ENCODE measurements at places on chromosomes 7 and 10. TPM values are rescaled to one million over a fixed set of nuclear protein-coding genes. Genes with fewer than 3 reads are reported as not detected.

Gene NEBL
- total RNA-seq = 0.83 TPM

Gene SPDYE5
- 0.16 TPM for total RNA-seq

Gene OR13A1
- total RNA-seq = not detected

Gene PANK1
- total RNA-seq = 6.3 TPM

Gene SFRP5
- not detected for total RNA-seq

DNA sequence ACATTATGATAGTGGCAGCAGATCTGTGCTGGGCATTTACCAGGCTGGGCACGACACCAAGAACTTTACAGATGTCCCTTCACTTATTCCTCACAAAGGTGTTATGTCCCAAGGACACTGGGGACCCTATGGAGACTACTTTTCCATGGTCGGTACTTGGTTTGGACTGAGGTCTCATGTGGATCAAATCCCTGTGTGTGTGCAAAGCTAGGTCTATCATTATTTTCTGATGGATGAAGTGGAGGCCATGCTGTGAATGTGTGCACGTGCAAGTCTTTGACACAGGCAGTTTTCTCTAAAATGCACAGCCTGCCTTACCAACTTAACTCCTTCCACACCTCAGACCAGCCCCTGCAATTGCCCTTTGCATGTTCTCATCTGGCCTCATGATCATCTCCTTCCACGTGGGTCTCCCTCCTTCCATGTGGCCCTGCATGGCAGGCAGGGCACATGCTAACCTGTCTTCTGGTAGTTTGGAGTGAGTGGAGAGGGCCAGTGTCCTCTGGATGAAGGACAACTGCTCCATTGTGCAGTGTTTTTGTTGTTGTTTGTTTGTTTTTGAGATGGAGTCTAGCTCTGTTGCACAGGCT lies 16.0 kb upstream of the ZNF273 start:
- no peaks in the 10 kb centered on the region for H3K36me3 ChIP-seq
- no peak for DNase-seq
- no peaks in the 10 kb centered on the region for H3K4me1 ChIP-seq
- H3K4me3 ChIP-seq = no peak overlapping the region

DNA sequence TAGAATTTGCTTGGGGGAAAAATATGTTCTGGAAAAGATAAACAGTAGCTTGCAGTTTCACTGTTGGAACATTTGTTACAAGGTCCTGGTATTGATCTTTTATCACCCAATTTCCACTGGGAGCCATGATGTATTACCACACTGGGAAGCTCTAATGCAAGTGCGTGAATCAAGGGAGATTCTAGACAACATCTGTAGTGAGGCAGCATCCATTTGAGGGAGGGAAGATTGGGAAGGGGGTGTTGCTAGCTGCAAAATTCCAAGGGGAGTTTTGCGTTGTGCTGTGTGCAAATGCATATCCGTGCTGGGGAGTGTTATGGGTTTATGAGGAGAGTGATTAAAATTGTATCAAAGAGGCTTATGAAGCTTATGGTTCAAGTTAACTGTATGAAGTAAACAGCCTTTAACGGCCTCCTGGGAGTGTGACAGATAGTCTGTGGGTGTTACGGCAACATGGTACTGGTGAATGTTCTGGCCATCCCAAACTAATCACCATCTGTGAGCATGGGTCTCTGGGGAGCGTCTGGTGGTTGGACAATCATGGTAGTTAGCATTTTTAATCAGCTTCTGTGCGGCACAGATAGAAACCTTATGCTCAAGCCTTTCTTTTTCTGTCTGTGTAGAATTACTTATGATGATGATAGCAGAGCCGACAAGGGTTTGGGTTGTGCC lies 601.9 kb upstream of the GALNT17 start:
- no peak for DNase-seq
- no peak overlapping the region for H3K27ac ChIP-seq
- no peaks in the 10 kb centered on the region for H3K27me3 ChIP-seq
- no peak overlapping the region for H3K4me3 ChIP-seq
- no peaks in the 10 kb centered on the region for H3K4me1 ChIP-seq

- H3K27ac ChIP-seq = peak overlapping the region; percentile 24
- no peaks in the 10 kb centered on the region for H3K36me3 ChIP-seq
Measured at GRCh38 chr10:17768957-17769356, 17.0 kb downstream of the TMEM236 start.

Data from endothelial cell of umbilical vein (primary cell).